ENCODE measurements at places on chromosomes 6 and 20.

DNA sequence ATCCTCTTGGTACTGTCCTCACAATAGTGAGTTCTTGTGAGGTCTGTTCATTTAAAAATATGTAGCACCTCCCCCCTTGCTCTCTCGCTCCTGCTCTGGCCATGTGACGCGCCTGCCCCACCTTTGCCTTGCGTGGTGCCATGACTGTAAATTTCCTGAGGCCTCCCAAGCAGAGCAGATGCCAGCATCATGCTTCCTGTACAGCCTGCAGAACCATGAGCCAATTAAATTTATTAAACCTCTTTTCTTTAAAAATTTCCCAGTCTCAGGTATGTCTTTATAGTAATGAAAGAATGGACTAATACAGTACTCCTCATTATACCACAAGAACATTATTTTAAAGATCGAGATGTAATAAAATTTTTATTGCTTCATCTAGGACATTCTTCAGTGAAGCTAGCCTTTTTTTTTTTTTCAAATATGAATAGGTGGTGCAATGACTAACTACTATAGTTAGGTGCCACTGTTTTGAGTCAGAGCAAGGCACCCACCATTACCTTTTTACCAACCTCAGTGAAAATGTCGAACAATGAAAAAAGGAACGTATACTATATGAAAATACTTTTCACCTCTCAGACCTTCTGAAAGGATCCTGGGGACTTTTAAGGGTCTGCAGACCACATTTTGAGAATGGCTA, 191.1 kb upstream of the SGK1 start:
- no peak for DNase-seq

- no peak for DNase-seq
Measured at GRCh38 chr6:159716247-159717096, 10.8 kb upstream of the WTAP start.

GRCh38 chr6:88823998-88824397, 139.4 kb downstream of the RNGTT start:
- DNase-seq: no peak

DNA sequence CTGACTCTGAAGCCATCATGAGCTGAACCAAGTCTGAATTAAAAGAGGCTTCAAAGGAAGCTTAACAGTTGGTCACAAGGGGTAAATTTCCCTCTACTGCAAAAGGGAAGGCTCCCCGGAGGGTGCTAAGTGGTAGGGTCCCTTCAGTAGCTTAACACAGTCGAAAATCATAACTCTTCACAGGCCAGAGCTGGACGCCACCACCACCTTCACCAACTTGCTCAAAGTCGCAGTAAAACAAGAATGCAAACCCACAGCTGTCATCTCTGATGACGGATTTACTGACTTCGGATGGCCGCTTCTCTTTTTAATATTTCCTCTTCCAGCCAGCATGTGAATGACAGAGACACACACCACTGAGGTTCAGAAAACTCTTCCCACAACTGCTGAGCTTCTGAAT, 144.7 kb upstream of the FBXL4 start:
- DNase-seq: no peak

DNA sequence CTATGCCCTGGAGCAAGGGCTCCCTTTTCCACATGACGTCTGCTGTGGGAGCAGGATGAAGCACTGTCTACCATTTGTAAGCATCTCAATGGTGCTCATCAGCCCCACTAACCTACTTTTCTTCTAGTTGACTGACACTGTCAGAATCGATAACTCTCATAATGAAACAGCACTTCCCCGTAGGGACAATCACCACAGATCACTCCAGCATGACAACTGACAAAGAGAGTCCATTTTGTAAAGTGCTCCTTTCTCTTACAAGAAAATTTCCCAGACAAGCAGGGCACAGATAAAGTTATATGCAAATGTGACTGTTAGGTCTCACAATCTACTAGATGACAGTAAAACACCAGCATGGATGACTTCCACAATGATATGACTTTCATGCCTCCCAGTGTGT, 46.4 kb downstream of the HEBP2 start:
- no peak for DNase-seq
